Cardiac muscle cell (in vitro differentiated cells and primary cell): ENCODE measurements at places on chromosomes 6 and 20. TPM values are rescaled to one million over a fixed set of nuclear protein-coding genes. Genes with fewer than 3 reads are reported as not detected.

MAFB gene
- polyA plus RNA-seq = 0.84 and 2.3 TPM in 2 replicates

PRICKLE4 gene
- 6.4 and 9.3 TPM in 2 replicates for polyA plus RNA-seq

TRIM15 gene
- polyA plus RNA-seq = not detected in 2 replicates

KHDRBS2 gene
- 1.3 and 3.7 TPM in 2 replicates for polyA plus RNA-seq

LAMA2 gene
- polyA plus RNA-seq = 13.4 and 20.3 TPM in 2 replicates

MEP1A gene
- polyA plus RNA-seq = not detected in 2 replicates

SLC25A27 gene
- 20.0 and 31.8 TPM in 2 replicates for polyA plus RNA-seq

CST7 gene
- 0.20 TPM in 1 of 2 replicates, not detected in the other for polyA plus RNA-seq

COL21A1 gene
- 0.81 and 0.83 TPM in 2 replicates for polyA plus RNA-seq

EFCAB8 gene
- 0.54 TPM in 1 of 2 replicates, not detected in the other for polyA plus RNA-seq
